GM04504 (cell line): ENCODE measurements at places on chromosomes 12 and 14.

GRCh38 chr12:116325336-116325664, 47.8 kb upstream of the MED13L start:
- DNase-seq = no peak

DNA sequence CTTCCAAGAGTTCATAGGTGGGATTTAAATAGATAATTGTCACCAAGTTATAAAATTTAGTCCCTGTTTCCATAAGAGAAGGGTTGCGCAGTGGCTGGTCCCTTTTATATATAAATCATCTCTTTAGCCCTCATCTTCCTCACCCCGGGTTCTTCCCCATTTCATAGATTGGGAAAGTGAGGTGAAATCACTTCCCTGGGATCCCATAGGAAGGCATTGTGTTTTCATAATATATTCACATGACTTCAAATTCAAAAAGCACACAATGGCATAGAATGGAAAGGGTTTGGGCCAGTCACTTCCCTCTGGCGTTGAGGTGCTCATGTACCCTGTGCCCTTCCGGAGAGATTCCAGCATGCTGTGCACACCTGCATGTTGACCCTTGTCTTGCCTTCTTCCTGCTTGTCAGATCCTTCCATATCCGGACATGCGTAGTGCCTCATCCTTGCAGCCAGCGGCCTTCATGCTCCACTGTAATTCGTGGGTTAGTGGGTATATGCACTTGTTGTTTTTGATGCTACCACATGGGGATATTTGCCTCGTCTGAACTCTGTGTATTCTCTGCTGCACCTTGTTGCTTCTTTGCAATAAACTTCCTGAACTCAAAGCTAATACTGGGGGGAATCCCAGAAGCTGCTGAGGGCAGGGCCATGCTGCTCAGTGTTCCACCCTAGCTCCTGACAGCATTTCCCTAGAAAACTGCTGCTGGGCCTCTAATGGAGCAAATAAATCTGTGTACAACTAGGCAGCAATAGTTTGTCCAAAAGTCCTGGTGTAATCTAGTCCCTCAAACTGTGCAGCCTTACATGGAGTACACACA, 59.6 kb downstream of the ANAPC7 start:
- DNase-seq = no peak

- DNase-seq = no peak
Observed at GRCh38 chr12:122111089-122111641, 32.6 kb downstream of the MLXIP start.

DNA sequence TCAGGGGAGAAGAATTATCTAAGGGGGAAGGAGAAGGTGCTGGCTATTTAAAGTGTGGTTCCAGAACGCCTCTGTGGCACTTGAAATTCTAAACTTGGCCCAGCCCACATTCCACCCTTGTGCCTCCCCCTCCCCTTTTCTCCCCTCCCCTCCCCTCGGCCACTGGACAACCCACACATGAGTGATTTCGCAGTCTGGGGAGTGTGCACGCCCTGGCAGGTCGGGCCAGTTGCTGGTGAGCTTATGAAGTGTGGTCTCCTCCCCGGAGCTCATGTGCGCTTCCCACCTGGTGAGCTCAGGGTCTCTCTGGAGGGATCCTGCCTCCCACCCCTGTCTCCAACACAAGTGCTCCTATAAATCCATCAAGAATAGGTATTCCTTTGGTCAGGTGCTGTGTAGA, at the start of gene SLC6A13:
TSS of gene SLC6A13 (minus strand) at position 20 of the 400 bp plus-strand sequence. CDS start 2,784 bp downstream, outside the sequence.
- no peak for DNase-seq

- DNase-seq = peak; percentile 33
Observed at GRCh38 chr12:3803865-3804472, 51.1 kb upstream of the CRACR2A start.

DNA sequence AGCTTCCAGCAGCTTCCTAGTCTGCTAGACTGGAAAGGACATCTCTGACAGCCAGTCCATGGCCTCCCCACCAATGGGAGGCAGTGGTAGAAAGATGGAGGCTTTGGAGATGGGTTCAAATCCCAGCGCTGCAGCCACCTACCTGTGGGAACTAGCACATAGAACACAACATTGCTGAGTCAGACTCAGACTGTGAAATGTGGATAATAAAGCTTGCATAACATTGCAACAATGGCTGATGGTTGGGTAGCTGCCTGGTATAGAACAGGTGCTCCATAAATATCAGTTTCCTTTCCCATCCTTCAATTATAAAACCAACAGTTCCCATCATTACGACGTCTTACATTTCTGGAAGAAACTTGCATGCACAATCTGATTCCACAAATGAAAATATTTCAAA, 94.6 kb downstream of the SLC8A3 start:
- DNase-seq = no peak

DNA sequence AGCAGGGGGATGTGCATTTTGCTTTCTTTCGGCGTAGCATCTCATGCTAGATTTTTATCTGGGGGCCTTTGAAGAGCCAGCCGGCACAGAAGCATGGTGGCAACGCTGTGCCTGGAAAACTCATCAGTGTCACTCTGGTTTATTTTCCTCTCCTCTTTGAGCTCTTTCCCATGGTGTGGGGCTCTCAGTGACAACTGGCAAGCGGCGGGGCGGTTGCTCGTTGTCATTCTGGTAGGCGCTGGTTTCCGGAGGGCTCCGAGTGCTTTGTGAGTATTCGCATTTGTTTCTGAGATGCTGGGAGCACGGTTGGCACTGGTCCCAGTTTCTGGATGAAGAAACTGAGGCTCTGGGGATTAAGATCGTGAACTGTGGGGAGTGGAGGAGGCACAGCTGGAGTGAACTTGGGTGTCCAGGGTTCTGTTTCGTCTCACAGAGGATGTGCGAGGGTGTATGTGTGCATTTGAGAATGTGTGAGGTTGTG, 23.3 kb downstream of the TPCN1 start:
- DNase-seq = no peak

GRCh38 chr12:132924356-132924755, 31.8 kb downstream of the ZNF605 start:
- DNase-seq = no peak

DNA sequence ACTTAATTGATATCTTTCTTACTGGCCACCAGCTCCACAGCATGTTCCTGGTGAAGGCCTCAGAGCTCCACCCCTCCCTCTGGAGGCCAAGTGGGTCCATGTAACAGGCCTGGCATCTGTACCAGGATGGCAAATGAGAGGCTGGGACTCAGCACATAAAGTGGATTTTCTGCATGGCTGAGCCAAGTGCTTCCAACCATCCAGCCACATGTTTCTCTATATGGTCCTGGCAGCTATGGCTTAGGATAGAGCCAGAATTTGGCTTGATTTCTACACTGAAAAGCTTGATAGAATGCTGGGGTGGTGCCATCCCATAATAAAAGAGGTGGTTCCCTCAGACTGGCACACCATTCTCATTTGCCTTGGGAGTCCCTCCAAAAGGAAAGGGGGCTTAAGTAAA, 94.1 kb downstream of the PAX9 start:
- DNase-seq = no peak

DNA sequence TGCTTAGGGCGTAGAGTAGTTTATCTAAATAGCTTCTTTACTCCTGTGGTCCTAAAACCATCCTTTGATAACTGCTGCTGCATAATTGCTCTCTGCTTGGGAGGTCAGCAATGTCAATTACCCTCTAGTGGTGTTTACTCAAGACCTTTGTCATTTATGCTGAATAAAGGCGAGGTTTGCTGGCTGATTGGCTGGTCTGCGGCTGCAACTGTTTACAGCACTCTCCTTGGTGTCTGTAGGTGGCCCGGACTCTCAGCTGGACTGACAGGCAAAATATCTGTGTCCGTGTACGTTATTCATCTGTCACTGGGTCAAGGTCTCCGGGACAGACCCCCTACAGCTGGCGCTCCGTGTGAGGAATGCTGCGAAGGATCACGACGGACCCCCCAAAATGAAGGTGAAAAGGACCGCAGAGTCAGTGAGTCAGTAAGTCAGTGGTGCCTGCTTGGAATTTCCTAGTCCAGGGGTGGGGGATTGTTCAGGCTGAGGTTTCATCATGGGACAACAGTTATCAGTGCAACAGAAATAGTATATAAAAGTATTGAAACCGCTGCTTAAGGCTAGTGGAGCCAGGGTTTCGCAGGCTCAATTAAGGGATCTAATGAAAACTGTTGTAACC, 253.3 kb upstream of the DIO2 start:
- no peak for DNase-seq

- DNase-seq = no peak
Observed at GRCh38 chr14:104137297-104138097, 890 bp upstream of the KIF26A start.
